G401 (cell line): ENCODE measurements at places on chromosomes 16 and 17. TPM values are rescaled to one million over a fixed set of nuclear protein-coding genes. Genes with fewer than 3 reads are reported as not detected.

- no peak for DNase-seq
Observed at GRCh38 chr16:19135896-19136438, 22.2 kb downstream of the ITPRIPL2 start.

DNA sequence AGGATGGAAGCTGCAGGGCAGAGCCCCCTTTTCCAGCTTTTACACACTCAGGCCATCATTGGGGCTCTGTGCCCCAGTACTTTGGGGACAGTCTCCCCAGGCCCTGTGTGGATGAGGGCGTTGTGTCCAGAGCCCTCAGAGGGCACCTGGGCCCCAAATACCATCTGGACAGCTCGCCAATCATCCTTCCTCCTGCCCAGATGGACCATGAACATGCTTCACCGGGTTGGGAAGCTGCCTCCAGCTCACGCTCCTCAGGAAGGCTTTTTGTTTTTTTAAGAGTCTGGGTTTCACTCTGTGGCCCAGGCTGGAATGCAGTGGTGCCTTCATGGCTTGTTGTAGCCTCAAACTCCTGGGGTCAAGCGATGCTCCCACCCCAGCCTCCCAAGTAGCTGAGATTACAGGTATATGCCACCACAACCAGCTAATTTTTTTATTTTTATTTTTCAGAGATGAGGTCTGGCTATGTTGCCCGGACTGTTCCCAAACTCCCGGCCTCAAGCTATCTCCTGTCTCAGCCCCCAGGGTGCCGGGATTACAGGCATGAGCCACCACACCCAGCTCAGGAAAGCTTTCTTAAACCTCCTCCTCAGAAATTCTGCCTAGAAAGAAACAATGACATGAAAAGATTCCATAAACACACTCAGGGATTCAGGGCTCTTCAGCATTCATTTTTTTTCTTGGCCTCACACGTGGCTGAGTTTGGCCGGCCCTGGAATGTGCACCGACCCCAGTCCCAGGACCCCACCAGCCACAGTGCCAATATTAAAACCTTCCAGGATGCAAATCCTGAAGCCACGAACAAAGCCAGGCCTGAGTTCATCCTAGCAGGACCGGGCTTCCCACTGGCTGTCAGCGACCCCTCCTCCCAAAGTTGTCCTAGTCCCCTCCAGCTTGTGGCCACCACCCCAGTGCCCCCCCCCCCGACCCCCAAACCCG, 27.4 kb upstream of the ZNF423 start:
- DNase-seq: peak; percentile 81

GRCh38 chr17:17819111-17819510, 17.7 kb downstream of the SREBF1 start:
- DNase-seq: no peak

GRCh38 chr17:57926723-57927047, 28.5 kb downstream of the CUEDC1 start:
- no peak for DNase-seq

The SHBG gene
- not detected in 2 replicates for total RNA-seq

The CDRT15 gene
- total RNA-seq: not detected in 2 replicates

The KRT25 gene
- total RNA-seq: not detected in 2 replicates

DNA sequence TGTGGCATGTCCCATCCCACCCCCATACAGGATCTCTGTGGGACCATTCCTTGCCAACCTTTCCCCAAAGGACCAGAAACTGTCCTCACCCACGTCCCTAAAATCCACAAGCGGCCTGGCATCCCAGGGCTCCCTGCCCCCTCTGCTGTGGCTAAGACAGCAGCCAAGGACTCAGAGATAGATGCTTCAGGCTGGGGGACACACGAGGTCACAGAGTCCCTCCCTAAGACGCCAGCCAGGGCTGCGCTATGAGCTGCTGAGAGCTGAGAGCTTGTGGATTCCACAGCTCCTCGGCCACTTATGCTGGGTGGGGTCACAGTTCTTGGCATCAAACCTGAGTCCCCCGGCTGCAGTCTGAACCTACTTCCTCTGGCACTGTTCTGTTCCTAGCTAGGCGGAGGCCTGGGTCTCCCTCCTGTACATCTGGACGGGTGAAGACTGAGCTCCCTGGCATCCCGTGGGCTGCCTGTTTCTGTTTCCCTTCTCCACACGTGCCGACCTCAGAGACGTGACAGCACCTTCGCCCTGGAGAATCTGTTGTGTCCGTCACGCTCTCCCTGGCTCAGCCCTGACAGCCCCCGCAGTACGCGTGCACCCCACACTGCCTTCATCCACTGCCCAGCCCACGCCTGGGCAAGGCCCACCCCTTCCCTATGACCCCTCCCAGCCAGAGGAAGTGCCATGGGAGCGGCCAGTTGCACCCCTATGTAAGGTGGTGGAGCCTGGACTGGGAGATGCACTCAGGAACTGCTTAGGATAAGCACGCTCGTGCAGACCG, 61.2 kb downstream of the ENGASE start:
- no peak for DNase-seq

The SOCS1 gene
- total RNA-seq: 0.68 and 2.2 TPM in 2 replicates
